CD4-positive, alpha-beta T cell treated with Interleukin-15 for 4 hours (primary cell): ENCODE measurements at places on chromosomes 5 and 9.
A peak's percentile ranks its signal among the peaks of the same experiment; 100 is the strongest.

- no peak for DNase-seq
These were observed 74.6 kb downstream of the NPR3 start for GRCh38 chr5:32785611-32786254.

GRCh38 chr5:166517976-166518375 lies 1773.5 kb upstream of the WWC1 start:
- DNase-seq: no peak

DNA sequence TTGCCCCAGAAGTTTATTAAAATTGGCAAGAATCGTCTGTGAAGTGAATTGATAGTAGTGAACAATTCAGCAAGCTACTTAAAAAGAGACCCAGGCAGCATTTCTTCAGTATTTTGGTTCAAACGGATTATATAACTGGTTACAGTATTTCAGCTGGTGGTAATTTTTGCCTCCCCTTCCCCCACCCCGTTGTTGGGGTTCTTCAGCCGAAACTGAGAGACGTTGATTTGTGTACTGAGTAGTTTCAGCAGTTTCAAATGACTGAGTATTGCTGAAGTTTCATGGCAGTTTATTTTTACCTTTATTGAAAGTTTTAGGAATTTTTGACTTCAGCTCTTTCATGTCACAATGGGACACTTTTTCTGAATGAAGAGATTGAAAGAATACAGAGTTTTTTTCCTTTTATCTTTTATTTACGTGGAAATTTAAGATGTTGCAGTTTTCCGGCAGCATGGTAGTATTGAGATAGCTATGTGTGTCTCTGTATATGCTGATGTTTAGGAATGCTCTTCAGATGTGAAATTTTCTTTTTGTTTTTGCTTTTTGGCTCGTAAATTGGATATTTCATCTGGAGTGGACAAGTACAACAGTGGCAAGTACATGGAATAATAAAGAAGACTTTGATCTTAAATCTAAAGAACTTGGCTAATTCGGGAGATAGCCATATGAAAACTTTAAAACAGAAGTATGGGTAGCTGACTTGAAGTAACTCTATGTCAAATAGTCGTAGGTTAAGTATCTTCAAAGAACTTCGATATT lies 1.9 kb downstream of the GPBP1 start:
- DNase-seq: no peak

DNA sequence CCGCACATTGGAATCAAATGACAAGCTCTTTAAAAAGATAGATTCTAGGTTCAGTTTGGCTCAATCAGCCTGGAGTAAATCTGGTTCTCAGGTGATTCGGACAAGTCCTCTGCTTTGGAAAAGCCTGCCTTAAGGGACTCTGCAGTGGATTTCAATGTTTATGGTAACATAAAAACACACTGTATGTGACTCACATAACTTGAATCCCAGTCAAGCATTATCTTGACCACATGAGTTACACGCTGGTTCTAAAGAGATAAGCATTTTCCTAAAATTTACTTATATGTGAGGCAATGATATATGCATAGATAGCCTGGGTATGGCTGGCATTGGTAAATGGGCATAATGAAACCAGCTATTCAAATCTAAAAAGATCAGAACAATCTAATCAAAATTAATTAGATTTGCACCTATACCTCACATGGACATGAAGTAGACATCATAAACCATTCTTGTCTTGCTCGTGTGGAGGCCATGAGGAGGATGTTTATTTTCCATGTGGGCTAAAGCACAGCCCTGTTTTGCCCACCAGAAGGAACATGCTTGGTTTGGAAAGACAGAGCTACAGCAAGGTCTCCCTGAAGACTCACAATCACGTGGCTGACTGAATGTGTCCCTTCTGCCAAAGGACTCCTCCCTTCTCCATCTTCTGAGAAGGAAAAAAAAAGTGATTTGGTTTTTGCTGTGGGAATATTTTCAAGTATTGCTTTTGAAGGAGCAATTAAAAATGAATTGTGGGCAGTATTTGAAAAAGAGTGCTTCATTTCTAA lies 351.7 kb downstream of the DIRAS2 start:
- DNase-seq: no peak

- no peak for DNase-seq
These were observed 109.3 kb upstream of the TLE1 start for GRCh38 chr9:81798606-81799005.

DNA sequence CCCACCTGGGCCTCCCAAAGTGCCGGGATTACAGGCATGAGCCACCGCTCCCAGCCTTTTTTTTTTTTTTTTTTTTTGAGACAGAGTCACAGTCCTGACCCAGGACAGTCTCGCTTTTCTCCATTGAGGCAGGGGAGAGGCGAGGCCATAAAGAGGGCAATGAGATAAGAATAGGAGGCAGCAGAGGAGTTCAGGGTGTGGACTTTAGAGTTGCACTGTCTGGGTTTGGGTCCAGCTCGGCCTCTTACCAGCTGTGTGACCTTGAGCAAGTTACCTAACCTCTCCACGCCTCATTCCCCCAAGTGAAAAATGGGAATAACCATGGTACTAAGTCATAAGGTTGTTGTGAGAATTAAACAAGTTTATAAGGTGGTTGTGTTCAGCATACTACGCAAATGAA lies 24.6 kb upstream of the ANKH start:
- DNase-seq: no peak

DNA sequence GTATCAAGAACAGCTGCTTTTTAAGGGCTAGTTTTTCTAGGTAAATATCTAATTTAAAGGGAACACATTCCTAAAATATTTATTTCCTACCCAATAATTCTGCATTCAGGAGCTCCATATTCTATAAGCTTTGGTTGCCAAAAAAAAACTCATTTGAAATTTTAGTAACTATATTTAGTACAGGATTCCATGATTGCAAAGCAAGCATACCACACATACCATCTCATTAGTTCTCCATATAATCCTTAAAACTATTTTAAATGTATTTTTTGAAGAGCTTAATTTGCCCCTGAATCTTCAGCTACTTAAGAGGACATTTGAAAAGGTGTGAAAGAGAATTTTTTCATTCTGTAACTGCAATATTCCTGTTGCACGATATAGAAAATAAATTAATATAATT lies 877.0 kb downstream of the NR2F1-AS1 start:
- DNase-seq: no peak

DNA sequence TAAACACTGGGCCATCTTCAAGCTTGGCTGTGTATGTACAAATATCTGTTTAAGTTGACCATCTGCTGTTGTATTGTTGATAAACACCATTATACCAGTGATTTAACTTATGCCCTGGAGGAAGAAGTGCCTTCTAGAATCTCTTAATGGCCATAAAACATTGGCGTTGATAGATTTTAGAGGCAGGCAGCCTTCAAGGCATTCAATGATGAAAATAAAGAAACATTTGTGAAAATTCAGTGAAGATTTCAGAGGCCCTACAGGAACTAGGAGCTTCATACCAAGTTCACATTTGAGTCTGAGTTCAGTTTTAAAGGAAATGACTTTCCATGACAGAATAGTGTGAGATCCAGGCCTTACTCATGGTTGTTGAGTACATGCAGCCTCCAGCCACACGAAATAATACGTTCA lies 52.2 kb downstream of the MAP1B start:
- no peak for DNase-seq

GRCh38 chr9:8784838-8785237 lies 985.3 kb upstream of the DMAC1 start:
- no peak for DNase-seq

GRCh38 chr5:81426359-81427030 lies 32.6 kb upstream of the ACOT12 start:
- DNase-seq: no peak

- DNase-seq: no peak
These were observed 89.2 kb downstream of the IRX1 start for GRCh38 chr5:3684771-3685354.

DNA sequence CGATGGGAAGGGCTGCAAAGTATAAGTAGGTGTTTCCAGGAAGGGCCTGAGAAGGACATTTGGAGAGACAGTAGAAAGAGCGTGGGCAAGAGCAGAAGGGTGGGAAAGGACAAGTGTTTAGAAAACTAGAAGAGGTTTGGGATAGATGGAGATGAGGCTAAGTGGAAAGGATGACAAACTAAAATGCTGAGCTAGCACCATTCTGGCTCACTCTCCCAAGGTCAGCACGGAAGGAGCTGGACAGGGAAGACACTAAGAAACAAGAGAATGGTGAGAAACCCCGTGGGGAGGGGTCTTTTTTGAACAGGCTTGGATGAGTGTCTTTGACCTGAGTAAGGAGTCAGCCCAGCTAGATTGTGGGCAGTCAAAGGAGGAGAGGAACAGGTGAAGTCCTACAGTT lies 286.0 kb downstream of the CDK5RAP2 start:
- no peak for DNase-seq

DNA sequence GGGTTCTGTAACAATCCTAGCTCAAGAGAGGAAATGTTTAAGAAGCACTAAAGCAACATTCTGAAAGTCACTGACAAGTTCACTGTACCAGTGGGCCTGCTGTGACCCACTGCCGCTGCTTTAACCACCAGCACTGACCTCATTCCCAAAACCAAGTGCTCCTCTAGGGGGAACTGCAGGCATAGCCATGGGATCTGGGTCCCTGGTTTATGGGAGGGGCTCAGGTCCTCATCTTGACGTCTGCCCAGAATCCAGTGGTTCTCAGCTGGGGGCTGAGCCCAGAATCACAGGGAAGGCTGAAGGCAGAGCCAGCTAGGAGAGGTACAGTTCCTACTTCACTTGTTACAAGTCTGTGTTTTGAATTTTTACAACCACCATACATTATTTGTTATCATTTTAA lies 36.1 kb upstream of the SLC2A8 start:
- DNase-seq: no peak

GRCh38 chr5:43985411-43985810 lies 382.4 kb downstream of the NNT start:
- DNase-seq: no peak

DNA sequence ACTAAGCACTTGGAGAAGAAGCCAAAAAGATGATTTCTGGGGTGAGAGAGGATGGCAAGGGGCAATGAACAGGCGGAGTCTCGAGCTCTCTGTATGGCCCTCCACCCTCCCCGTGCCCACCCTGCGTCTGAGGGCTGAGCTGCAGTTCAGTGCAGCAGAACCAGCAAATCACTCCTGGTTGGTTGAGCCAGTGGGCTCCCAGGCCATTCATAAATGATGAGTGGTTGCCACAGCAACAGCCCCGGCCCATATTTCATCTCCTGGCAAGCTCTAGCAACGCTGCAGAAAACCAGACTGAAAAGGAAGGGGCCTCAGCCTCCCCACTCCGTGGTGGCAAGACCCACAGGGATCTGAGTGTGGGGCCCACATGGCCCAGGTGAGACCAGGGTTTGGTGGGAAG lies 93.8 kb upstream of the PPP1R26 start:
- DNase-seq: no peak

GRCh38 chr5:139654871-139655491 lies 6.8 kb downstream of the CXXC5 start:
- DNase-seq: no peak

DNA sequence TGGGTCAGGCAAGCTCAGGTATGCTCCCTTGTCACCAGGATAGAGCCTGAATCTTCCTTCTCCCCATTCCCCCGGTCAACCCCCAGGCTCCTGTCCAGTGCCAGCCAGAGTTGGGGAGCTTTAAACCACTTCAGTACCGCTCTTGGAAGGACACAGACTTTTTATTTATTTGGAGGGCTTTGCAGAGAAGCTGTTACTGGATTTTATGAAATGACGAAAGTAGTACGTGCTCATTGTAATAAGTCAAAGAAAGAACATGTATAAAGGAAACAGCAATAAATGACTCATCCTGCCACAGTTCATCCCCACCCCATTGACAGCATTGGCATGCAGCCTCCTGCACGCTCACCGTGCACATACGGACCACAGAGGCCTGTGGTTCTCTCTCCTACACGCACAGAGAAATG lies 230.3 kb downstream of the AUH start:
- DNase-seq: peak; percentile 54

DNA sequence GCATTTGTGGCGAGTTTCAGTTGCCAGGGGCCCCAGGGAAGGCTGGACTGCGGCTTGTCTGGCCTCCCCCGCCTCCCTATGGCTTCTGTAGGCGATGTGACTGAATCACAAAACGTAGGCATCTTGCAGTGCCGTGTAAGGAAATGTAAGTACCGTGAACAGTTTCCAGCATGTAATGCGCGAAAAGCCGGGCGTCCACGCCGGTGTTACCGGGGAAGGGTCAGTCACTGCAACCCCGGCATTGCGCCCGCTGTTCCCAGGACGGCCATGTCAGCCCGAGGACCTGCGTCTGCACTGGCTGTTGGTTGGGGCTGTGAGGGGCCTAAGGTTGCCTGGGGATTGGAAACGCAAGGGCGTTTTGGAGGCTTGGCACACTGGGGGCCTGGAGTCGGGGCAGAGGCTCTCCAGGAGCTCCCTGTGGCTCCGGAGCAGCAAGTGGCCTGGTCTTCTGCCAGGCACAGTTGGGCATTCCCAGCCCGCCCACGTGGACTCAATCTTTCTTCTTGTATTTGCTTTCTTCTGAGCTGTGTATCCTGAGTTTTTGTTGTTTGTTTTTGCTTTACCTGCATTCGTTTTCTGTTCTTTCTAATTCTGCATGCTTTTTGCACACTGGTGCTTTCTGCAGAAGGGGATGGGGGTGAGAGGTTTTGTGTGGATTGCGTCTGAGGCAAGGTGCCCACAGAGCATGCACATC lies 36.9 kb upstream of the PLEKHG4B start:
- no peak for DNase-seq

DNA sequence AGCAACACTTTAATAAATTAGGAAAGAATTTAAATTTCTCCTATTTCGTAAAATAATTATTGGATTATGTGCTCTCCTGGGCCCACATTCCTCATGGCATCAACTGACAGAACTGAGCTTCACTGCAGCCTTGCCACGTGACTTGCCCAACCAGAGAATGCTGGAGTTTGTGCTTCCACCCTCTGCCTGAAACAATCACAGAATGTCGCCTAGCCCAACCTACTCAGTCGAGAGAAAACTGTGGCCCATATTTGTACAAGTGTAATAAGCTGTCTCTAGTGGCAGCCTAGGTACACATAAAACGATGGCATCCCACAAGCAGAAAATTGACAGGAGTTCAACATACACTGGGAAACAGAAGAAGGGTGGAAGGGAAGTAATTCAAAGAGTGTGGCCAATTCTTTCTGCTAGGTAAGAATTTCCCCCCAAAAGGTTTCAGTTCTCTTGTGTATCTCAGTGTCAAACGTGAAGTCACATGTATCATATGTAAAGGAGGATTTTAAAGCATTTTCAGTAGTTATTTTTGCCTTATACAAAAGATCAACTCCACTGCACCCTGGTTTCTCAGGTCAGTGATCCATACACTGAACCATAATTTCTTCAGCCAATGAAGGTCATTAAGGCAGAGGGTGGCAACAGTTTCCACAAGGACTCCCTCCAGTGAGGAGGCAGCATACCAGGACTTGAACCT lies 41.7 kb downstream of the ZNF608 start:
- no peak for DNase-seq

DNA sequence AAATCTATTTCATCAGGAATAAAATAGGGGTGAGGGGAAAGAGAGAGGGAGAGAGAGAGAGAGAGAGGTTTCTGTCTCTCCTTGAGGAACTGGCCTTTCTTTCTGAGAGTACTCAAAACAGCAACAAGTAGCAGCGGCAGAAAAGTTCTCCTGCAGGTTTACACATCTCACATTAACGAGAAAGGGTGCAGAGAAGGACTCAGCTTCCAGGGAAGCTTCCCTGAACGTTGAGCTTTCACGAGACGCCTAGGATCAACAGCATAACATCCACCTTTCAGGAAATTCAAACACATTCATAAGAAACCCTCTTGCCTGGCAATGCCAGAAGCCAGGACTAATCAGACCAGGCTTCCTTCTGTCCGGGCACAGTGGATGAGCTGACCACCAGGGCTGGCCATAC lies 162.9 kb downstream of the ZDHHC21 start:
- no peak for DNase-seq

GRCh38 chr9:119337573-119337972 lies 31.7 kb downstream of the BRINP1 start:
- DNase-seq: no peak
